ENCODE measurements at places on chromosomes 7 and 10.

- no peak for DNase-seq
These were observed 5.1 kb upstream of the PLEKHS1 start for GRCh38 chr10:113746217-113746957.

DNA sequence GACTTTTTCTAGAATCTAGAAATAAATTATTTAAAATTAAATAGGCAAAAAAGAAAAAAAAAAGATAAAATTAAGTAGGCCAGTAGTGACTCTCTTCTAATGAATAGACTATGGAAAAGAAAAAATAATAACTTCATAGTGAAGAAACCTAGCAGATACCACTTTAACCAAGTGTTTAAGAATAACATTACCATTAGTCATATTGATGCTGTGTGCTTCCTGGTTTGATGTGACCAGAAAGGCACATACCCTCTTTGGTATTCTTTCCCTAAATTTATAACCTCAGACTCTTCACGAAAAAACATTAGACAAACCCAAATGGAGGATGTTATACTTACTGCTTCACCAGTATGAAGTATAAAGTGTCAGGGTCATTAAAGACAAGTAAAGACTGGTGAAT lies 42.6 kb downstream of the KIF20B start:
- no peak for DNase-seq

DNA sequence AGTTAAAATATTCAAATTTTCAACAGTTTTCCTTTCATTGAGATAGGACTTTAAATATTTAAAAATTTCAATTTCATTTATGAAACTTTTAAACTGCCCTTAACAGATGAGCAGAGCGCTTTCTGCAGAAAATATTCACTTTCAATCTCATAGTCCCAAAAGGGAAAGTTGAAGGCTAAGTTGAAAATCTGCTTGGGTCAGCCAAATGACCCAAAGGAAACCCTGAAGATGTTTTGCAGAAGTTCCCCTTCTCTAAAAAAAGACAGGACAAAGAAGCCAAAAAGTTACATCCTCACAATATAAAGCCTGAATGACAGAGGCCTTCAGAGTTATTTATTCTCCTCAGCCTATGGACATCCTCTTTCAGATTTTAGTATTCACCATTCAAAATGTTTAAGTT lies 17.6 kb upstream of the SCIN start:
- DNase-seq: no peak

DNA sequence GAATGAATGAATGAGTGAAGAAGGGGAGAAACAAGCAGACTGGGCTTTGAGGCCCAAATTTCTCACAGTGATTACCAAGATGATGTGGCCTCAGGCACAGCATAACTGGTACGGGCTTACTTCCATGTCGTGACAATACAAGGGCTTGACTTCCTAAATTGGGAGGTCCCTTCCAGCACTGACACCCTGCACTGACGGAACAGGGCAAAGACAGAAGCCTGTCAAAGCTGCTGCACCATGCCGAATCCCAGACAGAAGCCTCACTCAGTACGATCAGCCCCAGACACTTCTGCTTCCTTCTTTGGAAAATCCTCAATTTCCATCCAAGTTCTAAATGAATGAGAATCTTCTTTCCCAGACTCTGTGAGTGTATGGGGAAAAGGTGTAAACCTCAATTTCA lies 51.9 kb downstream of the GNA12 start:
- DNase-seq: no peak

DNA sequence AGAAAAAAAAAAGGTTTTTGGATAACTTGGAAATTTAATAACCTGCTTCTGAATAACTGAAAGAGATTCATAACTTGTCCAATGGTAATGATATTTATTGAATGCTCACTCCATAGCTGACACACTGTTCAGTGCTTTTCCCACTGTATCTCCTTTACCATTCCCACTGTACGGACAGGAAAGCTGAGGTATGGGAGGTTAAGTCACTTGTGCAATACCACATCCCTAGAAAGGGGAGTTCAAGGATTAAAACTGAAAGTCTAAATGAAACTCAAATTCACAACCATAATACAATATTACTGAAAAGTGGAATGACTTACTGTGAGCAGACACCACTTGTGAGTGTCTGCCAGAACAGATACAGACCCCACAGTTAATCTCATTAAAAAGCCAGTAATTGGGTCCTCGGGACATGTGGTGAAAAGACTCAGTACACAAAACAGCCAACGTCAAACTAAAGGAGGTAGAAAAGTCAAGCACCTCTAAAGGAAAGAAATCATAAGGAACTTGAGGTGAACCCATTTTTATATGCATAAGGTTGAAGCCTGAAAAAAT lies 13.8 kb upstream of the RHOBTB1 start:
- DNase-seq: no peak

- DNase-seq: no peak
These were observed 3.0 kb upstream of the FAM200A start for GRCh38 chr7:99554939-99555338.

DNA sequence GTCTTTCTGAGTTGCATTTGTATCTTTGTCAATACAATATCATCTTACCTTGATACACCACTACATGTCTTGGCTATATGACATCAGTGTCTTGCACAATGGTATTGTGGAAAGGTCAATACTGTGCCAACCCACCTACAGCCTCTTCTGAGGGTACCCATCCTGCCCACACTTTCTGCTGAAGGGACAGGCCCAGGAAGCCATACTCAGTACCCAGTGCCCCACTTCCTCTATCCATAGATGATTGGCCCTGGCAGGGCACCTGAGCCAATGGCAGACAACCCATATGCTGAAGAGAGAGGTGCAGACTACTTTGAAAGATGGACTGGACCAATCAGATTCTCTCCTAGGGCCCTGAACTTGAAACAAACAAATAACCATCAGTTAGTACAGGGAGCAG lies 152.0 kb upstream of the ADO start:
- DNase-seq: no peak

DNA sequence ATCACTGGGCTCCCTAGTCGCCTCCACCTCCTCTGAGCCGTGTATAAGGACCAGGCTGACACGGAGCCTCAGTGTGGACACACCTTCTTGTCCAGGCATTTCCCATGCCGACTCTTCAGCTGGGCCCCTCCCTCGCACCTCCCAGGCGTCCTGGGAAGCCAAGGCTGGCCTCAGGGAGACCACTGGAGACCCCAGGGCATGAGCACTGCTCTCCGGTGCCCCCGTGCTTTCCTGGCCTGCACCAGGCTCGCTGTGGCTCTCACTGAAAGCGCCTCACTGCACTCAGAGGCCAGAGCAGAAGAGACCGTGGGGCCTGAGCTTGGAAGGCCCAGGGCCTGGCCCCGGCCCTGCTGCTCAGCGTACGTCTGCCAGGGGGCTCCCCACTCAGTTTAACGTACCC lies 31.4 kb downstream of the LRRC27 start:
- DNase-seq: no peak
